ENCODE measurements at places on chromosomes 1 and 21.

GRCh38 chr1:174968750-174969244, 30.9 kb upstream of the CACYBP start:
- peak; percentile 22 for DNase-seq

DNA sequence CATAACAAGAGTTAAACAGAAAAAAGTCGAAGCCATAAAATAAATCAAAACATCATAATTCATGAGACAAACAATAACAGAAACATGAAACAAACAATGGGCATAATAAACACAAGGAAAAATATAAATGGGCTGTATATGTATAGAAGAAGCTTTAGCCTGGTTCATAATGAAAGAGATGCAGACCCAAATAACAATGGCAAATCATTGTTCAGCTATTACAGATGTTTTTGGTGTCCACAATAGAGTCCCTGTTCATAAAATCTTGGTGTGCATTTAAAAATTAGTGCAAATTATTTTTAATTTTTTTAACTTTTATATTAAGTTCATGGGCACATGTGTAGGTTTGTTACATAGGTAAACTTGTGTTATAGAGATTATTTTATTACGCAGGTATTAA, 1185.9 kb upstream of the B3GALT2 start:
- DNase-seq, result no peak

DNA sequence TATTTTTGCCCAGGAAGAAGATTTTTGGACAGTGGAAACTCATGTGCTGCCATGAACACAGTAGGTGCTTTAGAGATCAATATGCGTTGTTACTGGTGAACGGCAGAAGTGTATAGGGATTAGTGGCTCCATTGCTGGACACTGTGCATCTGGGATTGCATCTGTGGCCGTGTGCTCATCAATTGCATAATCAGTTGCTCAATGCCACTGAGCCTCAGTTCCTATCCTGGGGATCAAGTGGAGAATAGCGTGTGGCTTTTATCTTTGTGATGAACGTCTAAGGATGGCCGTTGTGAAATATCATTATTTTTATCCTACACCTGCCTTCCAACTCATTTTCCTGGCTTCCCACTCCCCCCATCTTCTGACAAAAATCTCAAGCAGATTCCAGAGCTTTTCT, 5.4 kb downstream of the TNN start:
- DNase-seq, result no peak

DNA sequence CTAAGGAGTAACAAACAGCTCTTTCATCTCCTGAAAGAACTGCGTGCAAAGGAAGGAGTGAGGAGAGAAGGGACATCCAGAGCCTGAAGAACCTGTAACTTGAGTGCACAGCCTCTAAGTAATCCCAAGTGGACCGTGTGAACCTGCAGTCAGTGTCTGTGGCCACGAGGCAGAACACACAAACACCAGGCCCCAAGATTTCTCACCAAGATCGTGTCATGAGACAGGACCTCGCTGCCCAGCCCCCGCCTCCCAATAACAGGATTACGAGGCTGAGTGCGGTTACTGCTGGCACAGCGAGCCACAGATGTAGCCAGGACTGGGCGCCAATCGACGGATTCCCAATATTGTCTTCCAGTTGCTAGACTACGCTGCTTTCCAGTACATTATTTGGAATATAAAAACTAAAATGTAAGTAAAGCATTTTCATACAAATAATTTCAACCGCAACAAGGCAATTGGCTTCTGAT, 101.3 kb upstream of the SLC25A33 start:
- DNase-seq, result no peak

DNA sequence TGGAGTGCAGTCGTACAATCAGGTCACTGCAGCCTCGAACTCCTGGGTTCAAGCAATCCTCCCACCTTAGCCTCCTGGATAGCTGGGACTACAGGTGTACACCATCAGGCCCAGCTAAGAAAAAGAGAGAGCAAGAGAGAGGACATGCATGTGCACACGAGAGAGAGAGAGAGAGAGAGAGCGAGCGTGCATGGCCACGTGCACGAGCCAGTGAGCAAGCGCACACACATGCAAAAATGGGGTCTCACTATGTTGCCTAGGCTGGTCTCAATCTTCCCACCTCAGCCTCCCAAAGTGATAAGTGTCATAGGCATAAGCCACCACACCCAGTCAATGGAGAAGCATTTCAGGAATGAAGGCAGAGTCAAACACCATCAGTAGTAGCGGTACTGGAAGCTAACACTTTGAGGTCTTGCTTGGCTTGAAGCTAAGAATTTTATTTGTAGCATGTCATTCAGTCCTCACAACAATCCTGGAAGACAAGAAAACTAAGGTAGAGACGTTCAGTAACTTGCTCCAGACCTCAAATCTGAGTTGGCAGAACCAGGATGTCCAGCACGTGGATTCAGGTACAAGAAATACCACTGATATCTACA, 14.5 kb downstream of the GNB1 start:
- DNase-seq, result no peak

GRCh38 chr1:14997646-14998276, 155.8 kb upstream of the TMEM51 start:
- no peak for DNase-seq

DNA sequence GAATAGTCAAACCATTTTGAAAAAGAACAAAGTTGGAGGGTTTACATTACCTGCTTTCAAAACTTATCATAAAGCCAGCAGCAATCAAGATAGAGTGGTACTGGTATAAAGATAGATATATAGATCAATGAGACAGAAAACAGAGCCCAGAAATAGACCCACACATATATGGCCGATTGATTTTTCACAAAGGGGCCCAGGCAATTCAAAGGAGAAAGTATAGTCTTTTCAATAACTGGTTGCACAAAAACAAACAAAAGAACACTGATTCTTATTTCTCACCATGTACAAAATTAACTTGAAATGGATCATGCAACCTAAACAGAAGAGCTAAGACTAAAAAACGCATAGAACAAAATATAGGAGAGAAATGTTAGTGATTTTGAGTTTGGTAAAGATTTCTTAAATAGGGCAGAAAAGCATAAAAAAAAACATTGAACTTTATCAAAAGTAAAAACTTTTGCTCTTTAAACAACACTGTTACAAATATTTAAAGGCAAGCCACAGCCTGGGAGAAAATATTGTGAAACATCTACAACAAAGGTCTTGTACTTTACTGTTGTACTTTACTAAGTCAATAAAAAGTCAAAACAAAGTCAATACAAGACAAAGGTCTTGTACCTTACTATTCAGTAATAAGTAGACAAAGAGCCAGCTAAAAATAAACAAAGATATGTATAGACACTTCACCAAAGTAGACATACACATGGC, 50.2 kb downstream of the ST3GAL3 start:
- no peak for DNase-seq

GRCh38 chr1:203539831-203540546, 46.0 kb downstream of the OPTC start:
- DNase-seq, result no peak

DNA sequence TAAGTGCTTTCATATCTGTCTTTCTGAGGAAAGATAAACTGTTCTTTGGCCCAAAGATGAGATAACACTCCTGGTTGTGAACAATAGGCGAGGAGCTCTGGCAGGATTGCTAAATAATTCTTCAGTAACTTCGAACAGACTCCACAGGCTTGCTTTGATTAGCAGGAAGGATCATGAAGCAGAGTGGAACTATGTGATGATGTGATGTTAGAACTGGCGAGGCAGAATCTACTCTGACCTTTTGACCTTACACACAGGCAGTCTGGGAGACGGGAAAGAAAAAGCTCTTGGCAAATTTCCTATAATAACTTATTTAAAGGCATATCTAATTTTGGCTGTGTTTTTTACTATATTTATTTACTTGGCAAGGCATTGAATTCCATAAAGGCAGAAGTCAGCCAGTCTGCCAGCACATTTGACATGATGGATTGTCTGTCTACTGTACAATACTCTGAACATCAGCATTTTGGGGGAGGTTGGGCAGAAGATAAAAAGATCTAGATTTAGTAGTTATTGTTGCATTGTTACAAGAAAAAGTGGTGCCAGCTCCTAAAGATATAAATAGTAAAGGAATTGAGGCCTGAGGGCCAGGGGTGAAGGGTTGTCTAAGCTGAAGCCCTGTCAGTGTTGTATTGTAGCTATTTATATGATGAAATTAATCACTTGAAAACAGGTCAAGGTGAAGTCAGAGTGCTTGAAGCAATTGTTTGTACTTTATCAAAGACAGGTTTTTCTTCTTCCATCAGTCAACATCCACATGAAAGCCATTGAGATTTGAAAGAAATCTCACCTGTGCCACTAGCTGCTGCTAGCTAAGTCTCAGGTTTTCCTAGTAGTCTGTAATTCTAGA, 708.8 kb downstream of the LTN1 start:
- no peak for DNase-seq

GRCh38 chr1:29461115-29461739, 224.9 kb downstream of the PTPRU start:
- DNase-seq, result no peak

DNA sequence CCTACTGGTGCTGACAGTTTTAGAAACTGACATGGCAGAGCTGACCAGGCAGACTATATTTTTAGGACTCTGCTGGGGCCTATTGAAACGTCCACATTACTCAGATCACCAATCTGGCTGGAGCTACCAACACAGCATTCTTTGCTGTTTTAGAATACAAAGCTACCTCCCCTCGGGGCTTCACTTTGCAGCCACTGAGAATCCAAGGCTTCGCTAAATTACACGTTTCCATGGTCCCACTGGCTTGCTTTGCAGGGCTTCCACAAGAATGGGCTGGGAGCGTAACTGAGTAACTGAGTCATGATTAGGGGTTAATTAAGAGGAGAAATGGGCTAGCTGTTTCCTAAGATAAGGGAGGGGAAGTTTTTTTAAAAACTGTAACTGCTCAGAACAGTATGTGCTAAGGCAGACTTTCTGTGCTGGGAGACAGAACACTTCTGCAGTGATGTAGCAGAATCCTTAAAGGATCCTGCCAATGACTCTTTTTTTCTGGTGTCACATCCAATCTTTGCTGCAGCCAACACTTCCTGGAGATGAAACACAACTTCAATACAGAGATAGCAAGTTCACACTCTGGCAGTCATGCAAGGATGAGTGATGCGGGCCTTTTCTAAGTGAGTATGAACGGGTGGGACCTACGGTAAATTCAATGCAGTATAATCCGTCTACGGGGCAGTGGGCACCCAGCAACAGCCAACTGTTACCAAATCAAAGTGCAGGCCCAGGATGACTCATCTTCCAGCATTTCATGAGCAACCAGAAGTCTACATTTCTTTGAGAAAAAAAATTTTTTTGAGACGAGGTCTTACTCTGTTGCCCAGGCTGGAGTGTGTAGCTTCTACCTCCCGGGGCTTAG, 21.5 kb downstream of the NDUFS5 start:
- peak; percentile 14 for DNase-seq

GRCh38 chr1:156499842-156500542, 583 bp downstream of the MEF2D start:
- peak; percentile 38 for DNase-seq

- DNase-seq, result no peak
Observed at GRCh38 chr21:33974513-33975468, 59.2 kb upstream of the ATP5PO start.

DNA sequence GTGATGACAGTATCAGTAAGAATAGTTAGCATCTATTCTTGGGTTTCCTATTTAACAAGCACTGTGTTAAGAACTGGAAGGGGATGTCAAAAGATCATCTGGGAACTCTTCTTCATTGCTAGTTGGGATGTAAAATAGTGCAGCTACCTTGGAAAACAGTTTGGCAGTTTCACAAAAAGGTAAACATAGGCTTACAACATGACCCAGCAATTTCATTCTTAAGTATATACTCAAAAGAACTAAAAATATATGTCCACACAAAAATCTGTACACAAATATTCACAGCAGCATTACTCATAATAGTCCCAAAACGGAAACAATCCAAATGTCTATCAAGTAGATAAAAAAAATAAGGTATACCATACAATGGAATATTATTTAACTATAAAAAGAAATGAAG, 45.7 kb downstream of the DIPK1A start:
- DNase-seq, result no peak

DNA sequence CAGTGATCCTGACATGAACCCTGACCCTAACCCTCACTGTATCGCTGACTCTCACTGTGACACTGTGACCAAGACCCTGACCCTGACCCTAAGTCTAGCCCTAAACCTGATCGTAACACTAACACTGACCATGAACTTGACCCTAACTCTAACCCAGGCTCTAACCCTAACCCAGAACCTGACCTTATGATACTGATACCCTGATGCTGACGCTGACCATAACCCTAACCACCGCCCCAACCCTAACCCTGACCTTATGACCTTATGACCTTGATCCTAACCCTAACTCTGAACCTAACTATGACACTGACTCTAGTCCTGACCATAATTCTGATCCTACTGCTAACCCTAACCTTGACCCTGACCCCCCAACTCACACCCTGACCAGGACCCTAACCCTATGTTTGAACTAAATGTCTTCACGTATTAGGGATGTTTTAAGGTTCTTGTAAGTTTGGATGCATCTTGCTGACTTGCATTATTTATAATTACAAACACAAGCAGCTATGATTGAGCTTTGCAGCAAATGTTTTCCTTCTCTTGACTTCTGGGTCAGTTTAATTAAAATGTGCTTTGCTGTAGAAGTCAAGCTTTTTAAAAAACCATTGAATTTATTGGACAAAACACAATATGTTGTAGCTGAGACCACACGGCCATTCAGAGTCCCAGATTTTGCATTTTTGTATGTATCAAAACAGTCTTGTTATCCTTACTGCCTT, 23.9 kb upstream of the PRSS38 start:
- no peak for DNase-seq

- DNase-seq, result no peak
Observed at GRCh38 chr1:226739696-226740065, 599 bp upstream of the ITPKB start.

- DNase-seq, result no peak
Observed at GRCh38 chr1:91798241-91798648, 87.7 kb downstream of the TGFBR3 start.

DNA sequence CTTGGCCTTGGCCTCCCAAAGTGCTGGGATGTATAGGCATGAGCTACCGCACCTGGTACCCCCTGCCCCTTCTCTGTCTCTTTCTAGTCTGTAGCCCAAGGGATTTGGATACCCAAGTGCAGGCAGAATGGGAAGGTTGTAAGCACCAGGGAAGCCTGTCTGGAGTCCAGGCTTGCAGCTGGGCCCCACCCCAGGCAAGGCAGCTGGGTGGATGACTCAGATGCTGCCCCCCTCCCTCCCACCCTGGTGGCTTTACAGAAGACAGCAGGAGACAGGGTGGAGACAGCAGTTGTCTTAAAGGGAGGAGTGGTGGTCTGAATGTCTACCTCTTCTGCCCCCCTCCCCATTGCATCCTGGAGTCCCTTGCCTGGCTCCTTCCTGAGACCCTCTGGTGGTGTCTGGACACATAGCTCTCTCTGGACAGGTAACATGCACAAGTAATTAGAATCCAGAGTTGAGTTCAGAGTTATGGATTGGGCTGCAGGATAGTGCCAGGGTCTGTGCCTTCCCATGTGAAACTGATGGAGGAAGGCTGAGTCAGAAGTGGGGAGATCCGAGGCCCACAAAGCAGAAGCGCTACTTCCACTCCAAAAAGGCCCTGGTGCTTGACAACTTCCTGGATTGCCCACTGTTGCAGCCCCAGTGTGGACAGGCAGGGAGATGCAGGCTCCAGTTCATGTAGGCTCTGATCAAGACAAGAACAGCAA, 5.1 kb downstream of the LMNA start:
- peak; percentile 29 for DNase-seq

GRCh38 chr21:44947930-44948331, 8.1 kb downstream of the SLX9 start:
- no peak for DNase-seq

- DNase-seq, result no peak
Observed at GRCh38 chr21:38499296-38499695, 1.0 kb upstream of the ERG start.
